ENCODE measurements at places on chromosomes 2 and 18.

DNA sequence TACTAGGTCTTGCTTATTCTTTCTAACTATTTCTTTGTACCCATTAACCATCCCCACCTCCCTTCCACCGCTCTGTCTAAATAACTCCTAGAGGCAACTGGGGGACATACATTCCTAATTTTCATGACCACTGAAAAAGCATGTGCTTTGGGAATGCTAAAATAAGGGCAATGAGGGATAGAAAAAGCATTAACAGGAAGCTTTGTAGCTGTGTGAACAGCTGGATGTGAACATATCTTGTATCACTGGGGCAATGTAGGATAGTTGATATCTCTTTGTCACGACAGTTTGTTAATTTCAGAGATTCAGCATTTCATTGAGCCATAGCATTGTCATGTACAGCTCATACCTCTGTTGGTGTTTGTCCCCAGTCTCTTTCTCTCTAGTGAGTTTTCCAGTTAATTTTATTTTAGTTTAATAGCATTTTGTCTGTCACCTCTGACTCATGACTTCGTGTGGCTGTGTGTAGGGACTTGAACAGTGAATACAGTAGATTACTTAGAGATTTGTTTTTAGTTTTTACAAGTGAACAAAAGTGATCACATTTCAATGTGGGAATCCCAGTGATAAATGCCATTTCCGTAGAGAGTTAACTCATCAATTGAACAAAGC is 230.3 kb upstream of the NRP2 start:
- no peak for DNase-seq

- DNase-seq = no peak
These were observed 101.5 kb downstream of the NYAP2 start for GRCh38 chr2:225501022-225501421.

- no peak for DNase-seq
These were observed 21.7 kb downstream of the IL1R2 start for GRCh38 chr2:102013206-102014040.

DNA sequence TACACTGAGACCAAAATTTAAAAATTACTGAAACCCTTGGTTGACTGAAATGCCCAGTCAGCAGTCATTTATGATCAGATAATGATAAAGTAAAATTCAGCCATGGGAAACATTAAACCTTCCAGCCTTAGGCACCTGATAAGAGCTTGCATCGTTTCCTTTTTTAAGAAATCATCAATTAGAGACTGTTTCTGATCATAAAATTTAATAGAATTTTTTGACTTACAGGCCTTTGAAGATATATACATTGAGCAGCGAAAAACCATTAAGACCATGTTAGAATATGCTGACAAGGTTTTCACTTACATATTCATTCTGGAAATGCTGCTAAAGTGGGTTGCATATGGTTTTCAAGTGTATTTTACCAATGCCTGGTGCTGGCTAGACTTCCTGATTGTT is 99.6 kb upstream of the CSRNP3 start:
- DNase-seq = no peak

DNA sequence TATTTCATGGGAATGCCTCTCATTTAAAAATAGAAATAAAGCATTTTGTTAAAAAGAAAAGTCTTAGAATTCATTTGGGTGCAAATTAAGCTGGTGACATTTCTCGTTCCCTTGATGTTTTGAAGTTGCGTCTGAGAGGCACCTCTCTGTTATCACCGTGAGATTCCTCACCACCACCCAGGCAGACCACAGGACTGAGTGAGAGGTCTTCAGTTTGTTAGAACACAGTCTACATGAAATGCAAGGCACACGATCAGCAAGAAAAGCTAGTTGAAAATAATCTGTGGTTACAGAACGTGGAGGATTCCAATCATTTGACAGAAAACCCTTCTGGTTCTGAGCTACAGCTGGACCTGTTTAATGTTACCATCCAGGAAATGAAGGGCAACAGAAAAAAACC is 116.0 kb downstream of the UXS1 start:
- DNase-seq = no peak

GRCh38 chr2:236309669-236310029 is 45.4 kb upstream of the ASB18 start:
- DNase-seq = peak; percentile 18

DNA sequence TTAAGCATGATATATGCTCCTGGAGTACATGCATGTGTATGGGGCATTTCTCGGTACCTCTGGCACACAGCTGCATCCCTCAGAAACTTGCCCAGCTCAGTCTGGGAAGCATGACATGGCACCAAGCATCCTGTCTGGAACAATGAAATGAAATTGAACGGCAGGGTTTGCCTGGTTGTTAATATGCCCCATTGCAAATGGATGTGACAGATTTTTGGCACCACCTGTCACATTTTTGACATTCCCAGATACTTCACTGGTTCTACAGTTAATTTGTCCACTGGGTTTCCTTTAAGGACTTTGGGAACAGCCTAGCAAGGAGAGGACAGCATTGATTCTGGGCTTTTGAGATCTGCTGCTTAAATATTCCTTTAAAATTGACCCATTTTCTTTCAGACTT is 305.8 kb downstream of the TSN start:
- DNase-seq = no peak

- DNase-seq = no peak
These were observed 57.9 kb downstream of the NCK2 start for GRCh38 chr2:105802587-105802986.

- DNase-seq = peak; percentile 81
These were observed at the start of gene DOK6 for GRCh38 chr18:69400253-69400975. TSS of gene DOK6 (plus strand) at chr18:69400888.

- no peak for DNase-seq
These were observed 2.4 kb downstream of the SCYGR8 start for GRCh38 chr2:227748079-227748478.

DNA sequence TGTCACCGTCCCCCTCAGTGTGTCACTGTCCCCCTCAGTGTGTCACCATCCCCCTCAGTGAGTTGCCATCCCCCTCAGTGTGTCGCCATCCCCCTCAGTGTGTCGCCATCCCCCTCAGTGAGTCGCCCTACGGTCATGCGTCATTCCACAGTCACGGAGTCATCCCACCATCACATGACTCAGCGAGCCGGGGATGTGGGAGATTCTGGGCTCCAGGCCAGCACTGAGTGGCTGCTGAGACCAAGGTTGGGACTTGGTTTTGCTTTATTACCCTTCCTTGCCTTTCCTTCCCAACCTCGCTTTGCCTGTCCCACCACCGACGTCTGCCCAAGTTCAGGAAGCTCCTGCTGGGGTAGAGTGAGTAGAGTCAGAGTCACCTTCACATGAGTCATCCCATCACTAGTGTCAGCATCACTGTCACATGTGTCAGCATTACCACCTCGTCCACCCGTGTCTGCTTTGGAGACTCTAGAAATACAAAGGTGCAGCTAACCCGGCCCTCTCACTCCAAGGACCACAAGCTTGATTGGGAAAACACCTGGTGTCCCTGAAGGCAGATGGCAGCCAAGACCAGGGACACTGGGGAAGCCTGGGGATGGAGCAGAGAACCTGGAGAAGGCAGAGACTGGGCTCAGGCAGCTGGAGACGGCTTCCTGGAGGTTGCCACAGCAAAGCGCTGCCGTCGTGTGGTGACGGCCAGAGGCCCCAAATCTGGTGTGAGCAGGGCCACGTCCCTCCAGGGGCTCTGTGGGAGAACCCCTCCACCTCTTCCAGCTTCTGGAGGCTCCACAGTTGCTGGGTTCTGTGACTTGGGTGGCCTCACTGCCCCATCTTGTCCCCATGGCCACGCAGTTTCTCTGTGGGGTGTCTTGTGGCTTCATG is 485.2 kb upstream of the SALL3 start:
- no peak for DNase-seq

- DNase-seq = peak; percentile 87
These were observed 176.7 kb downstream of the NRP2 start for GRCh38 chr2:205858881-205859441.

DNA sequence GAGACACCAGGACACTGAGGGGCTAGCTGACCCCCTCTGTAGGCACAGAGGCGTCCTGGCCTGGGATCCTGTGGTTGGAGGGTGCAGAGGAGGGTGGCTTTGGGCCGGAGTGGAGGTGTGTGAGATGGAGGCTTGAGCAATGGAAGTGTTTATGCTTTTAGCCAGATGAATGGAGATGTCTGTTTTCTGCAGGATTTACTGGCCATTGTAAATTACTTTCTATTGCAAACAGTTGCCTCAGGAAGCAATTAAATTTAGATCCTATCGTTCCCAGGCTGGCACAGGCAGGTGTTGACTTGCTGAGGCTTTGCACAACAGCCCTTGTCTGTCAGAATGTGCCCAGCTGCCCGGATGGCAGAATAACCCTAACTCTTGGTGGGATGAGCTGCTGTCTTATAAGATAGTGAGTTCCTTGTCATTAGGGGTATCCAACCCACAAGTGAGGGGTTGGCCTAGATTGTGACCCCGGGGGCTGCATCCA is 1.8 kb upstream of the ARID5A start:
- no peak for DNase-seq

DNA sequence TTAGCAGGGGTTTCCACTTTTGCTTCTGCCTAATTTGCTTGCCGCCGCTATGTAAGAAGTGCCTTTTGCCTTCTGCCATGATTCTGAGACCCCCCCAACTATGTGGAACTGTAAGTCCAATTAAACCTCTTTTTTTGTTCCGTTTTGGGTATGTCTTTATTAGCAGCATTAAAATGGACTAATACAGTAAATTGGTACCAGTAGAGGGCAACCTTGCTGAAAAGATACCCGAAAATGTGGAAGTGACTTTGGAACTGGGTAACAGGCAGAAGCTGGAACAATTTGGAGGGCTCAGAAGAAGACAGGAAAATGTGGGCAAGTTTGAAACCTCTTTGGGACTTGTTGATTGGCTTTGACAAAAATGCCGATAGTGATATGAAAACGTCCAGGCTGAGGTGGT is 216.1 kb upstream of the FSIP2 start:
- DNase-seq = no peak

DNA sequence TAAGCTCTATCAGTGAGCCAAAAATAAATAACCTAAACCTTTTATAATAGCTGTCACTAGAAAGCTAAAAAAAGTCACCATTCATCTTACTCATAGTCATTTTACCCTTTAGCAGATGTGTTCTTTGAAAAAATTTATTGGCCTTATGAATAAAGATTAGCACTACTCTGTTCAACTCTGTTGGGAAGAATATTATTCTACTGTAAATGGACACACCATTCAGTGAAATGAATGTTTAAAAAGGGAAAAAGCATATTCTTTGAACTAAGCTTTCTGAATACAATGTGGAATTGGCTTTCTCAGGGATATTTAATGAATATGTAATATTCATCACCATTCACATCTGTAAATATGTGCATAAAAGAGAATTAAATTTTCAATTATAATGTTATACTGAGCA is 422.0 kb downstream of the CBLN2 start:
- no peak for DNase-seq

- peak; percentile 60 for DNase-seq
These were observed 163.9 kb downstream of the LDLRAD4 start for GRCh38 chr18:13382366-13382953.

DNA sequence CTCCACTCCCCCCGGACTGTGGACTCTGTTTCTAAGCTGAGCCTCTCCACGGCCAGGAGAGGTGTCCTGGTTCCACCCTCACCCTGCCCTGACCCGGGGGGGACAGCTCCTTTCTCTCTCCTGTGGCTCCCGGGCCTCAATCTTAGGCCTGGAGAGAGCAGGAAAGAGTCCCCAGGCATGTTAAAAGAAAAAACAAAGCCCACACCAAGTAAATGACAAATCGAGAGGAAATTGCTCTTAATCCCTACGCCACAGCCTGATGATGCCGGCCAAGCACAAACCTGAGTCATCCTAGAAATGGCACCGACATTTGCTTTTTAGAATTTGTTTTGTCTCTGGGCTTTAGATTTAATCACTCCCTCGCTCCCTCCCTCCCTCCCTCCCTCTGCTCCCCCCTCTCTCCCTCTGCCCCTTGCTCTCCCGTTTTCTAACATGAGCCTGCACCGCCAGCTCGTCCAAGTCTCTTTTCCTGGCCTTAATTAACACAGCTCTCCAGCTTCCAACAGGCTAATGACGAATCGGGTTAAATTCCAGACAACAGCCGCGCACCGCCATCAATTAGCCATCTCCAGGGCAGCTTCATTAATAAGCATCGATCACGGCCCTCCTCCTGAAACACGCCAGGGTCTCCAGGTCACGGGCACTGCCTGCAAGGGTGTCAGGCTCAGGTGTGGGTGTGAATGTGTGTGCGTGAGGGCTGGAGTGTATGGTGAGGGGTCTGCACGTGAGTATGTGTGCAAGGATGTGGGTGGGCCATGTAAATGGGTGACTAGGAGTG is 230.8 kb downstream of the CELF4 start:
- peak; percentile 72 for DNase-seq

DNA sequence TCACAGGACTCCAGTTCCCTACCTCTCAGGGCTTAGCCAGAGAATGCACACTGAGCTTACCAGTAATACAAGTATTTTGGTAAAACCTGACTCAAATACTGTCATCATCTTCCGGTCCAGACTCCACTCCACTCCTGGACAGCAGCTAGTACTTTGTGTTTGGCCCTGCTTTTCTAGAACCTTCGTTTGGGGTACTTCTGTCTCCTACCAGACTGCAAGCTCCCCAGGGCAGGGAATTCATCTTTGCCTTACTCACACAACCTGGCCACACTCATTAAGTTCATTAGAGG is 108.9 kb upstream of the CDC42EP3 start:
- no peak for DNase-seq

DNA sequence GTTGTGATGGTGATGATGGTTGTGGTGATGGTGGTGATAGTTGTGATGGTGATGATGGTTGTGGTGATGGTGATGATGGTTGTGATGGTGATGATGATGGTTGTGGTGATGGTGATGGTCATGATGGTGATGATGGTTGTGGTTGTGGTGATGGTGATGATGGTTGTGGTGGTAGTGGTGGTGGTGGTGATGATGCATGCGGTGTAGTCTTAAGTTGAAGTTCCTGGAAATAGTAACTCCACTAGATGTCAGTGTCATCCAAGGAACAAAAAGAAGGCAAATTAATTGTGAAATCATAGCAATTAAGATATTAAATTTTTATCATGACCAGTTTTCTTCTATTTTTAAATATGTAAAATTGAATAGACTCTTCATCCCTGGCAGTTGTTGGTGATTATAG is 309.2 kb downstream of the AGAP1 start:
- DNase-seq = peak; percentile 14

- DNase-seq = no peak
These were observed 25.8 kb upstream of the DTNB start for GRCh38 chr2:25699216-25699615.

DNA sequence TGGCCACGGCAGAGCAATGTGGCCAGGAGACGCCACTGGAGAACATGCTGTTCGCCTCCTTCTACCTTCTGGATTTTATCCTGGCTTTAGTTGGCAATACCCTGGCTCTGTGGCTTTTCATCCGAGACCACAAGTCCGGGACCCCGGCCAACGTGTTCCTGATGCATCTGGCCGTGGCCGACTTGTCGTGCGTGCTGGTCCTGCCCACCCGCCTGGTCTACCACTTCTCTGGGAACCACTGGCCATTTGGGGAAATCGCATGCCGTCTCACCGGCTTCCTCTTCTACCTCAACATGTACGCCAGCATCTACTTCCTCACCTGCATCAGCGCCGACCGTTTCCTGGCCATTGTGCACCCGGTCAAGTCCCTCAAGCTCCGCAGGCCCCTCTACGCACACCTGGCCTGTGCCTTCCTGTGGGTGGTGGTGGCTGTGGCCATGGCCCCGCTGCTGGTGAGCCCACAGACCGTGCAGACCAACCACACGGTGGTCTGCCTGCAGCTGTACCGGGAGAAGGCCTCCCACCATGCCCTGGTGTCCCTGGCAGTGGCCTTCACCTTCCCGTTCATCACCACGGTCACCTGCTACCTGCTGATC is 4.9 kb downstream of the GPR17 start:
- no peak for DNase-seq

Data from fibroblast of skin of scalp (primary cell).